Kidney (tissue), 22 donors: ENCODE measurements at places on chromosomes 2 and 18.

DNA sequence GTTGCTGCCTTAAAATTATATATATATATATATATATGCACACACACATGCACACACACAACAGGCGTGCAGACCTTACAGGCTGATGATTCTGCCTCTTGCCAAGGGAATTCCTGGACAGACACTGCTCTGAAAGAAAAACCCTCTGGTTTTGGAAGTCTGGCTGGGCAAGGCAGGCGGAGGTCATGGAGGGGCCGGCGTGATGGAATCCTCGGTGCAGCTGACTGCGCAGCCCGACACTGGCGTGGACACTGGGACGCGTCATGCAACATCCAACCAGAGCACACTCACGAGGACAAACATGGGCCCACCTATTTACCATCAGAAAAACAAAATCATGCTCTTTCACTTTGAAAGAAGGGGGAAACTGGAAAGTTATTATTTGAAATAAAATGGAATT lies 235.3 kb downstream of the ZNF516 start:
- no peak for DNase-seq

DNA sequence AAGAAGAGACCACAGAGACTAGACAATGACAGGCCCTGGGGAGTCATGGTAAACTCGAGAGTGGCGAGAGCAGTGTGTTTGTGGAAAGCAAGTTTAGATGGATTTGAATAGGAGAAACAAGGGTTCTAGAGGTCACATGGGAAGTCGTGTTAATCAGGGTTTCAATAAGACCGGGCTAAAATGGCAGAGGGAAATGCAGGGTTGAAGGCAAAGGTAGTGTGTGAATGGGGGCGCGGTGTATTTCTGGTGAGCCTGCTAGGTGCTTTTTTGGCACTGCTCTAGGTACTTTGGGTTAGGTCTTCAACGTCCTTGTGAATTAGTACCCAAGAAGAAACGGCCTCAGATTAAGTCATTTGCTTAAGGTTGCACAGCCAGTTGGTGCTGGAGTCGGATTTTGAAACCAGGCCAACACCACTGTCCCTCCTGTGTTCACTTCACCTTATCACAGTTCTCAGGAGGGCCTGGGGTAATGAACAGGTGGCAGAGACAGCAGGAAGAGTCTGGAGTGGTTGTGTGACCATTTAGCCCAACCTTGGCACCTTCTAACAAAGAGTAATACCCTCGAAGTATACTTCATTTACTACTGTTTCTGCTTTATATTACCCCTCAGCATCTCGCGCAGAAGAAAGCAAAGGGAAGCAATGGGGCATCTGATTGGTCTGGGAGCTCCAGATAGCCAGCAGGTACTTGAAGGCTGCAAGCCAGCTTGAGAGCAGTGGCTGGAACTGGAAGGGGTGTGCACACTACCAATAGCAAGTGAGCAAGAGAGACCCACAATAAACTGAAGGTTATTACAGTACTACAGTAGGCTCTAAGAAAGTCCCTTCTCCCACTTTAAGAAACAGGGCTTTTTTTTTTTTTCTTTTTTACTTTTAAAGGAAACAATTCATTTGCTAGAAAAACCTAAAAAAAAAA lies 33.4 kb upstream of the GAREM2 start:
- no peak for DNase-seq

- DNase-seq = peak; percentile 47
Measured at GRCh38 chr2:45891719-45892424, 240.4 kb downstream of the PRKCE start.

DNA sequence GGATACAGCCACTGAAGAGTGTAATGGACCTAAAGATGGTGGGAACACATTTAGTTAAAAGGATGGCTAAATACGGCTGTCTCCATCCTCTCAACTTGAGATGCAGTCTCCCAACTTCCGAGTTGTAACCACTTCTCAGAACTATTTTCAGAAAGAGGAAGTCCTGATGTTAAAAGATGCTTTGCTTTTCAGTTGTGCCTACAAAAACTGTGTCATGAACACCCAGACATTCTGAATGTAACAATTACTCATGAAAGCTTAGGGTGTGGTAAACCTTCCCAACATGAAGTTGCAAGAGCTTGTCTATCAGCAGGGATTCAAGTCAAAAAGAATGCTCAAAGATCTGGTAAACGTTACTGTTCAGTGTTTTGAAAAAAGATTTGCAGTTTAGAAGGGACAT lies 147.9 kb downstream of the DOCK10 start:
- DNase-seq = no peak

DNA sequence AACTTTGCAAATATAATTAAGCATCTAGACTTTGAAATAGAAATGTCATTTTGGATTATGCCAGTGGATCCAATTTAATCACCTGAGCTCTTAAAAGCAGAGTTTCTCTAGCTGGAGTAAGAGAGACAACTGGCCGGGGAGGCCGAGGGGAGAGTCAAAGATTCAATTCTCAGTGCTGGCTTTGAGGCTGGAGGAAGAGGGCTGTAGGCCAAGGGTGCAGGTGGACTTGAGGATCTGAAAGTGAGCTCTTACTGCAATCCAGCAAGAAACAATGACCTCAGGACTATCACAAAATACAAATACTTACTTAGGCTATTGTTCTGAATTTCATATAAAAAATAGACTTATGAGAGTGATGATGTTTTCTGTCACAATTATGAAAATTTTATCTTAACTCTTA lies 814.5 kb downstream of the CBLN2 start:
- no peak for DNase-seq

GRCh38 chr2:120825370-120826259 lies 89.9 kb downstream of the GLI2 start:
- peak; percentile 68 for DNase-seq

DNA sequence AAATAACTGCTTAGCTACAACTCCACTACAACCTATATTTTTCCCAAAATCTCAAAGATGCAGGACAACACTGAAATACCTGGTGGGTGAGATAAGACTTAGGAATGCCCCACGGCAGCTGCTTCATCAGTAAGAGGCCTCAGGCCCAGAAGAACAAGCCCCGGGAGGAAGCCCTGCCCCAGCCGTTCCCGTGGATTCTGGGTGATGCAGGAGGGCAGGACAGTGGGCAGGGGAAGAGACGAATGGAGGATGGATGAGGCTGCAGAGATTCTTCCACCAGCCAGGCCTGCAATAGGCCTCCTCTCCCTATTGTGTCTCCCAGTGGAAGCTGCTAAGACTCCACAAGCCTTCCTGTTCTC lies 197.9 kb upstream of the HDAC4 start:
- no peak for DNase-seq
